Chondrocyte (in vitro differentiated cells): ENCODE measurements at places on chromosomes 5 and 9. TPM values are rescaled to one million over a fixed set of nuclear protein-coding genes. Genes with fewer than 3 reads are reported as not detected.
A peak's percentile ranks its signal among the peaks of the same experiment; 100 is the strongest.

DNA sequence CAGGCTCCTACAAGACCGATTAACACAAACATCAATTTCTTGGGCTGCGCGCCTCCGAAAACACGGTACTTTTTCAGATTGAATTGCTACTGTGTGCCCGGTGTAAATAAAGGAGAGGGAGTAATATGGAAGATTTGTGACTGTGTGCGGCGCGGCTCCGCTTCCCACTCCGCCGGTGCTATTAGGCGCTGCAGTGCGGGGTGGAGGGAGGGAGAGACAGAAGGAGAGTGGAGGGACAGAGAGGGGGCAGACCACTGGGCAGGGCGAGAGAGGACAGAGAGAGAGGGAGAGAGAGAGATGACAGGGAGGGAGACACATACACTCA lies 24.7 kb upstream of the RNU6ATAC start:
- H3K4me3 ChIP-seq = no peak overlapping the region
- no peak overlapping the region for H3K27ac ChIP-seq
- no peaks in the 10 kb centered on the region for H3K4me1 ChIP-seq
- peaks cover 12% of the 10 kb centered on the region for H3K27me3 ChIP-seq
- DNase-seq = peak; percentile 56
- H3K36me3 ChIP-seq = no peaks in the 10 kb centered on the region

The RELL2 gene
- total RNA-seq = 2.9 to 6.1 TPM (median 5.2 TPM) in 3 replicates

- H3K4me3 ChIP-seq = no peak overlapping the region
- peaks cover 3% of the 10 kb centered on the region for H3K4me1 ChIP-seq
- no peak overlapping the region for H3K27ac ChIP-seq
- peak; percentile 30 for DNase-seq
Measured at GRCh38 chr9:132838291-132838690, 39.8 kb downstream of the AK8 start.

DNA sequence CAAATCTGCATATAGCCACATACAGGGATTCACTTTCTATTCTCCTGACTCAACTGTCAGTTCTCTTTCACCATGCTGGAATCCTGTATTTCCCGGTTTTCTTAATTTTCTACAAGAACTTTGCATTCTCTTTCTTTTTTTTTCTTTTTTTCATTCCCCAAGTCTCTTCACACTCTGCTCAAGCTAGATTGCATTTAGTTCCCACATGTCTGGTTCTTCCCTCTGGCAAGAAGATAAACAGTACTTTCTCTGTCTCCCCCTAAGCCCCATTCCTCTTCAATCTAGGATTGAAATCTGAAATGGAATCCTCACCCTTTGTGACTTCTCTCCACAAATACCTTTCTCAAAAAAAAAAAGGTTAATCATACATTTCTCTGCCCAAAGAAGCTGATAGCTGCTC lies 64.2 kb upstream of the SLC12A2 start:
- peaks cover 13% of the 10 kb centered on the region for H3K36me3 ChIP-seq
- DNase-seq = no peak
- H3K4me3 ChIP-seq = no peak overlapping the region
- H3K4me1 ChIP-seq = no peaks in the 10 kb centered on the region
- no peak overlapping the region for H3K27ac ChIP-seq

DNA sequence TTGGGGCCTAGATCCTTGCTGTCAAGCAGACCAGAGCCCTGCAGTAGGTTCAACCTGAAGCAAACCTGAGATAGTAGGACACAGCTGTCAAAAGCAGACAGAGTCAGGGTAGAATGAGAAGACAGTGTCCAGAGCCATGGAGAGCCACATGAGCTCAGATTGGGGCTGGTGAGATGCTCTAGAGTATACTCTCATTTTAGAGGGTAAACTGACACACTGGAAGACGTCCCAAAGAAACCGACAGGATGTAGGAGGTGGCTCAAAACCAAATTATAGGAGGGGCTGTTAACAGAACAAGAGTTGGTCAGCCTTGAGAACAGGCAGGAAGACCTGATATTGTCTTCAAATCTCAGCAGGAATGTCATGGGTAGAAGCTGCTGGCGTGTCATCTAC lies 11.5 kb downstream of the CCDC69 start:
- H3K4me3 ChIP-seq = no peak overlapping the region
- peaks cover 2% of the 10 kb centered on the region for H3K27me3 ChIP-seq
- no peak for DNase-seq
- H3K36me3 ChIP-seq = no peaks in the 10 kb centered on the region
- H3K27ac ChIP-seq = no peak overlapping the region

GRCh38 chr5:139461698-139462097 lies 845 bp downstream of the ECSCR start:
- no peaks in the 10 kb centered on the region for H3K27me3 ChIP-seq
- H3K4me1 ChIP-seq = peaks cover 48% of the 10 kb centered on the region
- DNase-seq = no peak

DNA sequence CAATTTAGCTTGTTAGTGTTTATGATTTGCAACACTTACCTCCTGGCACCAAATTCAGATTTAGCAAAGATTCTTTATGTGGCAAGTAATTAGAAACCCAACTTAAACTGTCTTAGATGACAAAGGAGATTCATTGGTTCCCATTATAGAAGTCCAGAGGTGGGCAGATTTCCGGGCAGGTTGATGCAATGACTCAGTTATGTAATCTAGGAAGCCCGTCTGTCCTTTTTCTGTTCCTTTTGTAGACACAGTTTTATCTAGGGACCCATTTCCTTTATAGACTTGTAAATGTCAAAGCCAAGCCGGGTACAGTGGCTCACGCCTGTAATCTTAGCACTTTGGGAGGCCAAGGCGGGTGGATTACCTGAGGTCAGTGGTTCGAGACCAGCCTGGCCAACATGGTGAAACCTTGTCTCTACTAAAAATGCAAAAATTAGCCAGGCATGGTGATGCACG lies 20.3 kb upstream of the ANKRD33B start:
- H3K27ac ChIP-seq = no peak overlapping the region
- no peaks in the 10 kb centered on the region for H3K36me3 ChIP-seq
- H3K4me1 ChIP-seq = peaks cover 7% of the 10 kb centered on the region
- peaks cover 5% of the 10 kb centered on the region for H3K27me3 ChIP-seq
- H3K4me3 ChIP-seq = no peak overlapping the region

DNA sequence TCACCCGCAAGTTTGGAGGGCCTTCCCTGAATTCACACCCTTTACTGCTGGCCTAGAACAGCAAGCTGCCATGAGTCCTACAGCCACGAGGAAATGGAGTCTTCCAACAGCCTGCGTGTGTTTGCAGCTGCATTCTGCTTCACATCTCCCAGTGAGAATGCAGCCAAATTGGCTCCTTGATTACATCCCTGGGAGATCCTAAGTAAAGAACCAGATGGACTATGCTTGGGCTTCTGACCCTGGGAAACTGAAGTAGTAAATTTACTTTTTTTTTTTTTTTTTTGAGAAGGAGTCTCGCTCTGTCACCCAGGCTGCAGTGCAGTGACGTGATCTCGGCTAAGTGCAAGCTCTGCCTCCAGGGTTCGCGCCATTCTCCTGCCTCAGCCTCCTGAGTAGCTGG lies 617.0 kb upstream of the CDH18 start:
- H3K27ac ChIP-seq = no peak overlapping the region
- H3K36me3 ChIP-seq = no peaks in the 10 kb centered on the region
- peaks cover 5% of the 10 kb centered on the region for H3K27me3 ChIP-seq
- no peak for DNase-seq
- H3K4me3 ChIP-seq = no peak overlapping the region
